ENCODE measurements at places on chromosomes 11 and 22.

GRCh38 chr11:107821199-107821927 lies 37.2 kb downstream of the SLC35F2 start:
- no peak for DNase-seq

- no peak for DNase-seq
Measured at GRCh38 chr11:46178513-46178912, 57.3 kb upstream of the PHF21A start.

DNA sequence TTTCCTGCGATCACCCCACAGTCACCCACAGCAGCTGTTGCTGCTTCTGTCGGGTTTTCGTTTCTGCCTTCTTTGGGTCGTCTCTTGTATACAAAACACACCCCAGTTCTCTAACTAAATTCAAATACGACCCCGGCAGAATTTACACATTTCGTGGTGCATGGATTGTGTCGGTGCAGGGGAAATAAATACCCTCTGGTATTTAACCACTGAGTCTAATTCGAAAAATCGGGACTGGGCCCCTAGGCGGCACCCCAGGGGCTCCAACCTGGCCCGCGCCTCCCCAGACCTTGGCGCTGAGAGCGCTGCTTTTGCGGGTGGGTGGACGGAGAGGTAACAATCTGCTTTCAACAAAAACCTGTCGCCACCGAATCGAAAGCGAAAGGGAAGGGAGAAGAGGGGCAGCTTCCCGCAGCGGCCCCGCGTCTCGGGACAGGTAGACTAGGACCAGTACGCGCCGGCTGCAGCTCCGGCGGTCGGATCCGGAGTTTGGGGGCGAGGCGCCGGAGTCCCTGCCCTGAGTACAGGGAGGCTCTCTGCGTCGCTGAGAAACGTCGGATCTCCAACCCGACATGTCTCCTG lies 4.4 kb downstream of the ALX4 start:
- DNase-seq = no peak

DNA sequence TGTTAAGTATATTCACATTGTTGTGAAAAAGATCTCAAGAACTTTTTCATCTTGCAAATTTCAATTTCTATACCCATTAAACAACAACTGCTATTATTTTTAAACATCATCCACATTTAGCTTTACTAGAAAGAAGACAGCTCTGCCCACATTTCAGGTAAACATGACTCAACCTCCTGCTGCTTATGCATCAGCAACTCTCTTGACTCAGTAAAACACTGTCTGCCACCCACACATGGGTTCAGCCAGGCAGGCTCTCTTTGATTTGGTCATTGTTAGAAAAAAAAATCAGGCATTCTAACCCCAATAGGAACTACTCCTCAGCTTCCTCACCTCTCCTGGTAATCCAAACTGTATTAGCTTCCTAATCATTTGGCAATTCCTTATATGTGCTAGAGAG lies 5.1 kb upstream of the ENDOD1 start:
- no peak for DNase-seq

DNA sequence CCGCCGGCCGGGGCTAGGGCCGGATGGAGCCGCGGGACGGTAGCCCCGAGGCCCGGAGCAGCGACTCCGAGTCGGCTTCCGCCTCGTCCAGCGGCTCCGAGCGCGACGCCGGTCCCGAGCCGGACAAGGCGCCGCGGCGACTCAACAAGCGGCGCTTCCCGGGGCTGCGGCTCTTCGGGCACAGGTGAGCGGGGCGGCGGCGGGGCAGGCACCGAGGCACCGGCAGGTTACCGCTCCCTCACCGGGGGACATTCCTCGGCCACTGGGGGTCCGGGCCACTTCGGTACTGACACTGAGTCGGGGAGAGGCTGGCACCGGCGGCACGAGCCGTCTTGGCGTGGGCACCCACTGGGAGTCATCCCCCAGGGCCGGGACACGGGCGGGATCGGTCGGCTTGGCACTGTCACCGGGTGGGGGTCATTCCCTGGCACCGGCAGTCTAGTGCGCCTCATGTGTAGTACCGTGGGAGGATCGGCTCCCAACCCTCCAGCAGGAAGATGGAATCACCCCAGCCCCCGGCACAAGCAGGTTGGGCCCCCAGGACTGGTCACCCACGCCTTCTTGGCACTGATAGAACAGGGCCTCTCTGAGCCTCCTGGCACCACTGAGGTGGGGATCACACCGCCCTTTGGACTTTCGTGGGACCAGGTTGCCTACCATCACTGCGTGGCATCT lies 511 bp downstream of the DGKZ start:
- DNase-seq = no peak

GRCh38 chr11:116180806-116181600 lies 591.8 kb downstream of the BUD13 start:
- DNase-seq = no peak

DNA sequence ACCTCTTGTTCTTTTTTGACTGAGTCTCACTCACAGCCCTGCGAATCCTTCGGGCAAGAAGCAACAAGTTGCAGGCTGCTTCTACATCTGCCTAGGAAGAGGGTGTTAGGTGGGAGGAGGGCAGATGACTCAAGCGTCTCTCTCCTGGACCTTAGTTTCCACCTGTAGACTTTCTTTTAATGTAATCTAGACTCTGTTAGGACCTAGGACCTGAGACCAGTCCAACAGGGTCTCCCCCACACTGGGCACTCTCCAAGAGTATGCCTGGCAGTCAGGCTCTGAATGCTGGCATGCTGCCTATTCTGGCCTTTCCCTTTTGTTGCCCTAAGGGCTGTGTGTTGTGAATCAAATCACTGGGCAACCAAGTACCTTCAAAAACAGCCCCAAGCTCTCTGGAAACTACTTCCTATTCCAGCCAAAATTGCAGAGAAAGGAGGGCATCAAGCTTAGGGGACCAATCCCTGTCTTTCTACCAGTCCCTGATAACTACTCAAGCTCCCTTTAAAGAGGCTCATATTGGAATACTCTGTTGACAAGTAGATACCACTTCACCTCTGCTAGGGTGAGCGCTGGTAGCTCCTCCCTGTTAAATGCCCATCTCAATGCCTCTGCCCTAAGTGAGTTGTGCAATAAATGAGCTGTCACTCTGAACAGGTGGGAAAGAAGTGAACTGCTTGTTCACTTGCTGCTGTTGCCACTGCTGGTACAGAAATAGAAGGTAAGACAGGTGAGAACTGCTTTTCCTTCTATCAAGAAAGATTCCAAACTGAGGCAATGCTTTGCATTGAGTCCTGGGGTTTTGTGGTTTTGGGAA lies at the start of gene BBOX1:
TSS of gene BBOX1 (plus strand) at position 514 of the 814 bp plus-strand sequence. CDS start 14,616 bp downstream, outside the sequence.
- no peak for DNase-seq

GRCh38 chr11:83835423-83835822 lies 549.3 kb upstream of the CCDC90B start:
- no peak for DNase-seq
